ENCODE measurements at places on chromosomes 5 and 9.

DNA sequence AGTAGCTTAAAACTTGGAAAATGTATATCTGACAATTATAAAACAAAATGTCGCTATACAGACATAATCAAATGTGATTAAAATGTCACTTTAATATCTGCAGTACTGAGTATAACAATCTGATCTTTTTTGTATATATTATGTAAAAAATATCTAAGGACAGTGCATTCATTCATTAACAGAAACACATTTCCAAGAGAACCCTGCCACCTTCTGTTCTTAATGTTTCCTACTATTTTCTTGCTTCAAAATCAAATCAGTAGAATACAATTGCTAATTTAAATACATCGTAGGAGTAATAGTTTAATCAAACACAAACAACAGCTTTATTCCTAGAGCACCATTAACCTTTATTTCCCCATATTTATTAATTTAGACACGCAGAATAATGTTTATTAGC, 142.6 kb upstream of the ST8SIA4 start:
- DNase-seq = peak; percentile 4

- DNase-seq = no peak
Observed at GRCh38 chr9:134342746-134343115, 16.5 kb downstream of the RXRA start.

DNA sequence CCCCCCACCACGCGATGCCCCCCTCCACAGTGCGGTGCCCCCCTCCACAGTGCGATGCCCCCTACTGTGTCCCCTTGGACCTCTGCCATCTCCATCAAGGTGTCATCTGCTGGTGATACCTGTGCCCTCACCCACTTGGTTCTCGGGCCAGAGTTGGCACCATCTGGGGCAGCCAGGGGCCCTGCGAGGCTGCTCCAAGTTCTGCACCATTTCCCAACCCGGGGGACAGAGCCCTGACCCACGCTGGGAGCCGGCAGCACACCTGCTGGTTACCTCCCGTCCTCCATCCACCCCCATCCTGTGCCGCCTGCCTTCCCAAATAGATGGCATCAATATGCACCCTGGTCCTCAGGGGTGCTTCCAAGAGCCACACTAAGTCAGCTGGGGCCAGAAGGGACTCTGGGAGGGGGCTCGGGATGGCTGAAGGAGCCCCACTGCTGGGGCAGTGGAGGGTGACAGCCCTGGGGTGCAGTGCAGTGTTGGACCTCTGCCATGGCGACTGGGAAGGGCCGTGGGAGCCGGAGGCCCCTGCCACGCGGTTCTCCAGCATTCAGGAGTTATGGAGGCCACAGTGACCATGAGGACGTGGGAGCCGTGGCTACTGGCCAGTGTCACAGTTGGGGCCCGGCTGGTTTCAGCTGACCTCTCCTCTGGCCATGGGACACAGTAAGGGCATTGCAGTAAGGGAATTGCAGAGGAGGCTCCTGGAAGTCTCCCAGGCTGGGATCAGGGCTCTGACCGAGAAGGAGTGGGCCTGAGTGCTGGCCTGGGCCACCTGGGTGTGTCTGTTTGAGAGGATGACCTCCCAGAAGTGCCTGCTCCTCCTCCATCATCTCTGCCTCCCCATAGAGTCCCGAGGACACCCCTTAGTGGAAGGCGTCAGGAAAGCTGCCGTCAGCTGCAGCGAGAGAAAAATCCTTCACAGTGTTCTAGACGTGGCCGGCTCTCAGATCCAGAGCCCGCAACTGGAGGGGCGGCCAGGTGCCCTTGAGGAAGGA, 44.2 kb upstream of the NOTCH1 start:
- DNase-seq = no peak

- no peak for DNase-seq
Observed at GRCh38 chr5:43973318-43973717, 370.3 kb downstream of the NNT start.

- DNase-seq = no peak
Observed at GRCh38 chr5:103358305-103358995, 99.9 kb downstream of the MACIR start.

GRCh38 chr5:102975045-102975444, 144.9 kb downstream of the GIN1 start:
- no peak for DNase-seq

All from fibroblast of skin of back (primary cell).